ENCODE measurements at places on chromosomes 4 and X.

DNA sequence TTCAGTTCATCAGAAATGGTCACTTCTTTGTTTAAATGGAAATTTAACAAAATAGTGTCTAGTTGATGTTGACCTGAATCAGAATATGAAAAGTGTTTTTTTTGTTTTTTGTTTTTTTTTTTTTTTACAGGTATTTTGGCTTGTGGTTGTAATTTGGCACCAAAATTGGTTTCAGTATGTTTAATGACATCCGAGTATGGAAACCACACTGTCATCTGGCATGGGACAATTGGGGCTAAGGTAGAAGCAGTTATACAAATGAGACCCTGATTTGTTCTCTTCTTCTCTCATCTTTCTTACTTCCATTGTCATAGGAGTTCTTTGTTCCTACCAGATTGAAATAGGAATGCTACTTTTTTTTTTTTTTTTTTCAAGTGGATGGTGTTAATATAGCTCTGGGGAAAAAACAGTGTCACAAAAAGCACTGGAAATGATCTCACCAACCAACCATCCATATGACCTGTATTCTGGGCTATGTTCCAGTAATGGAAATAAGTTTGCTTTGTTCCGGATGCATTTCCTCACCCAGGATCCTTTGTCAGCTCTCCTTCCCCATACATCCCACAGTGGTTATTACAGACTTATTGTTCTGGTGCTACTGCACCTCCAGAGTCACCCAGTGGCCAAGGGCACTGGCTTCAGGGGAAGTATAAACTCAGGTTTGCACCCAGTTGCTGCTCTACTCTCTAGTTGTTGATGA, 95.8 kb downstream of the ATXN3L start:
- no peak for DNase-seq

GRCh38 chrX:130916636-130917422, 13.8 kb upstream of the ENOX2 start:
- DNase-seq: no peak

DNA sequence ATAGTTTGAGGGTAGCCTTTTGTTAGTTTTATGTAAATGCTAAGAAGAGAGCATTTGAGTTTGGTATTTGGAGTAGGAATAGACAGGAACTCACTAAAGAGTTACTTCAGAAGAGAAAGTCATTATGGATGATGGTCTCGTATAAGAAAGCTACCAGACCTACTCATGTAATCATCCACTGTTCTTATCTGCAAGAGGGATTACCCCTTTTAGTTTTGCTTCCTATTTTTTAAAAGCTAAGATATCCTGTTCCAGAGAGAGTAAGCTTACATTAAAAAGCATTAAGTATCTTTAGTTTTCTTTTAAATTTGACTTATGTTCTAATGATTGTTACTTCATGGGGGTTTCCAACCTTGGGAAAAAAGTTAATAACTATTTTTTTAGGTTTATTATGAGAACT, 12.5 kb upstream of the ART3 start:
- no peak for DNase-seq

DNA sequence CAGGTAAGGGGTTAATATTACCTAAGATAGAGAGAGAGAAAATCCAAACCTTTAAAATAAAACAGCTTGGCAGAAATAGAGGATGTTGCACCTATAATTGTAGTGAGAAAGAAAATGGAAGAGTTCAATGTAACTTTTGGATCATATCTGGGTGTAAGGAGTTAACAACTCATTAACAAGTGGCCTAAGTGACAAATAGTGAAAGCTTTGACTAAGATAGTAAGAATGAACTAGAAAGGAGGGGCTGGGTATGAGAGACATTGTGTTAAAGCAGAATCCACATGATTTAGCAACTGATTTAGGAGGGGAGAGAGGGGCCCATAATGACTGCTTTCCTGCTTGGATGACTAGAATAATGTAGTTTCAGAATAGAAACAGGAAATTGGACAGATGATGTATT, 761.0 kb downstream of the IL1RAPL1 start:
- no peak for DNase-seq

- no peak for DNase-seq
Observed at GRCh38 chrX:150690126-150690525, 3.1 kb upstream of the MTMR1 start.

DNA sequence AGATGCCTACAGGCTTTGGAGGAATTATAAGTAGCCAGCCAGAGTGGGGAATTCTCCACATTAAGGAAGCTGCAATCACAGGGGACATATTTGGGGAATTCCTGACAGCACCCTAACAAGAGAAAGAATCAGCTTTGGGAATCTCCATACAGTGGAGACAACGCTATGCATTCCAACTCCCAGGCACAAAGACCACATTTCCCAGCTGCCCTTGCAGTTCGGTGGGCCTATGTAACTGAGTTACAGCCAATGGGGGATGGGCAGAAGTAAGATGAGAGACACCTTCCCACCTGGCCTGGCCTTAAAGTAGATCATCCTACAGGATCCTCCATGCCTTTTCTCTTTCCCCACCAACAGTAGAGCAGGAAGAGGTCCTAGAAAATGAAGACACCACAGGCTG, 43.4 kb upstream of the CCKAR start:
- DNase-seq: no peak

DNA sequence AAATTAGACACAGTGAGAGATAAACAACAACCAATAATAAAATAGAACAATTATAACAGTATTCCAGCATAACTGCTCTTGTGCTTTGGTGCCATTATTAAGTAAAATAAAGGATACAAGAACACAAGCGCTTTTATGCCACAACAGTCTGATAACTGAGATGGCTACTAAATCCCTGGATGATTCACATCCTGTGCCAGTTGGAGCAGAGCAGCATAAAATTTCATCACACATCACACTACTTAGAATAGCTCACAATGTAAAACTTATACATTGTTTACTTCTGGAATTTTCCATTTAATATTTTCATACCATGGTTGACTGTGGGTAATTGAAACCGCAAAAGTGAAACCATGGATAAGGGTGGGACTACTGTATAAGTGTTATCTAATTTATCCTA, 399.9 kb upstream of the CNKSR2 start:
- DNase-seq: no peak

GRCh38 chr4:171812665-171813525, at the start of gene GALNTL6:
GALNTL6 (plus strand) TSS chr4:171813404.
- no peak for DNase-seq

DNA sequence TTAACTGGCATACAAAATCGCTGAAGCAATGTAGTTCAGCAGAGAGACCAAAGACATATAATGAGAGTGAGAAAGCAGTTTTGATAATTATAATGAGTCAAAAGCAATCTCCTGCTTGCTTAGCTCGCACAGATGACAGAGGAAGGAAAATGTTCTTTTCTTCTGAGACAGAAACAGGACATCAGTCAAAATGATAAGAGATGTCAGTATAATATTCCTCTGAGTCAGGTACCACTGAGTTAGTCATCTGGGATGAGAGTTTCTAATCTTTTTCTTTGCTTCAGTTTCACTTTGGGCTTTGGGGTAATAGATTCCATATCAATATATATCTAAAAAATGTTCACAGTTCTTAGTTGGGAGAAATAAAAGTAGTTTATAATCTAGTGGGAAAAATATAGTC, 387.2 kb downstream of the PCDH7 start:
- DNase-seq: no peak

GRCh38 chr4:82753725-82754410, 44.7 kb downstream of the SCD5 start:
- DNase-seq: no peak

DNA sequence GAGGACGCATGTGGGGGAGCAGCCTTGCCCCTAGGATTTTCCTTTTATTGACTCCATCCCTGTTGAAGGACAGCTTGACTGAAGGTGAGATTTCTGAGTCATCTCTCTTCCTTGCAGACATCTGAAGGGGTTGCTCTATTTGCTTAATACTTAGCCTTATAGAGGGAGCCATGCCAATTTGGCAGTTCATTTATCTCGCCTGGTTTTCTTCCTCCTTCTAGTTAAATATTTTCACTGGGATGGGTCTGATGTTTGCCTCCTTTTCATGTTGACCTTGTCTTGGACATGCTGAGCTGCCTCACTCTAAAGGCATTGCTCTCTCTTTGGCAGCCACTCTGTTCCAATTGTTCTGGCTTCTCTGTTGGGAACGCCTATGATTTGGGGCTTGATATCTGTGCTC, 151.0 kb upstream of the PSAPL1 start:
- DNase-seq: no peak

DNA sequence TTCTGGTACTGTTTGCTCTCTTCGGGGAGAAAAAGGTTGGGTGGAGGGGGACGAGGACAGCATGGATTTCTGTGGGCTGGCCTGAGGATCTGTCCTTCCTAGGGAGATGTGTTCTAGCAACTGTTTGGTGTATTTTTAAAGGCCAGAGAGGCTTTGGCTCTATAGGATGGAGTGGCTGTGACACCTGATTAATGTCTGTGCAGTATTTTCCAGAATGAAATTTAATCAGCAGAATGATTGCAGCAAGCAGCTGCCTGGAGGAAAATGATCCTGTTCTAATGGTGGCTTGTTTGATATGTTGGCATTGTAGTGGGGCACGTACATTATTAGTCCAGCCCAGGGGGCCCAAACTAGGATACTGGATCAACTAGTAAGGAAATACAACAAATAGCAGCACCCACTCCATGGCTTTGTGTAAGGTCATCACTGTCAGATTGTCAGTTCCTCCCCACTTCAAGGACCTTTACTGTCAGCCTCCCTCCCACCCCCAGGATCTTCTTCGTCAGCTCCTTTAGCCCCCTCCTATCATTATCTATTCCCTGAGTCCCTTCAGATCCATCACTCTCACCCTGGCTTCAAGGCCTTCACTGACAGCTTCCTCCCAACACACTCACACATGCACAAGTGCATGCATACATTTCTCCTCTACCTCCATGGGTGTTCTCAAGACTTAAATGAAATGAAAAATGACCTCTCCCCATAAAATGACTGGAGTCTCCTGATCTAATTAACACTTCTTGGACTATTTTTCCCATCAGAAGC, 10.4 kb upstream of the TMEM255A start:
- DNase-seq: no peak

- DNase-seq: no peak
Observed at GRCh38 chr4:83149865-83150652, 35.5 kb upstream of the PLAC8 start.

DNA sequence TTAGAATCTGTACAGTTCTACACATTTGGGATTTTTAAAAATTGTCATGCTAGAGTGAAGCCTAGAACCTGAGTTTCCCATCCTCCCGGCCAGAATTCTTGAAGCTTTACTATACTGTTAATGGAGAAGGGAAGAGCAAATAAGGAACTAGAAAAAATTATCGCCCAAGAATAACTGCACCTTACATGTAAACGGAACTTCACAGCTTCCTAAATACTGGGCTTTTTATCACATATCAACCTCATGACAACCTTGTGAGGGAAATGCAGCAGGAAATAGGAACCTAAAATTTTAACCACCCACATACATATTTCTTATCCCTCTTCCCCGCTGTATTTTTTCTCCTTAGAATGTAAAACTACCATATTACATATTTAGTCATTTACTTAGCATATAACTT, 19.3 kb downstream of the ARHGEF9 start:
- no peak for DNase-seq

GRCh38 chrX:32139476-32139875, 1067.6 kb upstream of the FTHL17 start:
- no peak for DNase-seq
